Pons (tissue), 1 donor: ENCODE measurements at places on chromosomes 7 and 10.

GRCh38 chr10:944034-944831 lies 12.7 kb upstream of the LARP4B start:
- peak; percentile 44 for DNase-seq

GRCh38 chr7:124813994-124814798 lies 48.6 kb upstream of the GPR37 start:
- DNase-seq = no peak

- DNase-seq = no peak
Observed at GRCh38 chr10:18402853-18403252, 248.5 kb downstream of the NSUN6 start.

DNA sequence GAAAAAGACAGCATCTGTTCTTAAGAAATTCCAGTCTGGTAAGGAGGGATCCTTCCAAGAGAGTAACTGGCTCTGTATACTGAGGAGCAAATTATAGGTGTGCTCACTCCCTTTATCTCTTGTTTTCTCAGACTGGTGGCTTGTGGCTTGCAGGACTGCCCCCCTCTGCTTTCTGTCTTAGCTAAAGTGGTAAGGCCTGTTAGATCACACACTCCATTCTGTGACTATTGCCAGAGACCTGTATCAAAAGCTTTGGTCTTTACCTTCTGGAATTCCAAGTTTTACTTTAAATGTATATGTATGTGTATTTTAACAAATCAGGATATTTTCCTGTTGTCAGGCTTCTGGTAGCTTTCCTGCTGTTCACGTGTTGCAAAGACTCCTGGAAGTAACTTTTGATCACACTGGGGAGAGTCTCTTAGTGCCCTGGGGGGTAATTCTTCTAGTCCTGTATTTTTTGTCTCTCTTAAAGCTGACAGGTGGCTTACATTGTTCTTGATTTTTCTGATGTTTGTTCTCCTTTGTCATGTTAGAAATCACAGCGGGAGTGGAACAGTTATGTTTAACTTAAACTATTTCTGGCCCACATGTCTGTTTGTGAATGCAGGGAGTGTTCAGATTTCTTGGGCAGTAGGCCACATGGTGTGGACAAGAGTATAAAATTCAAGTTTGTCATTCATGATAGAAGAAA lies 99.0 kb downstream of the PLPP4 start:
- DNase-seq = no peak

DNA sequence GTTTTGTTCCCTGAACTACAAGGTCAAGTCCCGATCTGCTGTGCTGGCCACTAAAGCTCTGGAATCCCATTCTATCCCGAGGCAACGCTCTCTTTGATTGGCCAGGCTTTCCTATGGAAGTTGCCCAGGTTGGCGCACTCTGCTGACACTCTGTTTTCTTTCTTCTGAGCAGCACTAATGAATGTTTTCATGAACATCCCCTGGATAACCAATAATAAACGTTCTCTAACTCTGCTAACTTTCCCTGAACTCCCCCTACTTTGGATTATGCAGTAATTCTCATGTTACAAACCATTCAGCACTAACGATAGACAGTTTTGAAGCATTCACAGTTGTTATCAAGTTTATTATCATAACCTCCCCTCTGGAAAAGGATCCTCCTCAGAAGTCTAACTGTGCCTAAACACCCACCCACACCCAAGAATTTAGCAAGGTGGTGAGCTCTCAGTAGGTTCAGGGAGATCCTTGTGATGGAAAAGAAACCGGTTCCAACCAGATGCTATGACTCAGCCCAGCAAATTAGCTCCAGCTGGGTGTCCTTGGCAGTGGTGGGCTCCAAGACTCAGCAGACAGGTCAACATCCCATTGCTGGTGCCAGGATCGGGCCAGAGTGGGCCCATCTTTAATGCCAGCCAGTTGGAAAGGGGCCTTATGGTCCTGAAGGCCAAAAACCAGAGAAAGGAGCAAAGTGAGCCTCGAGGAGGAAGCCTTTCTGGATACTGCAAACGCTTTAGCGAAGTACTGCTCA lies 68.4 kb downstream of the CREB3L2 start:
- no peak for DNase-seq

GRCh38 chr7:156582591-156583123 lies 57.9 kb upstream of the RNF32 start:
- no peak for DNase-seq

DNA sequence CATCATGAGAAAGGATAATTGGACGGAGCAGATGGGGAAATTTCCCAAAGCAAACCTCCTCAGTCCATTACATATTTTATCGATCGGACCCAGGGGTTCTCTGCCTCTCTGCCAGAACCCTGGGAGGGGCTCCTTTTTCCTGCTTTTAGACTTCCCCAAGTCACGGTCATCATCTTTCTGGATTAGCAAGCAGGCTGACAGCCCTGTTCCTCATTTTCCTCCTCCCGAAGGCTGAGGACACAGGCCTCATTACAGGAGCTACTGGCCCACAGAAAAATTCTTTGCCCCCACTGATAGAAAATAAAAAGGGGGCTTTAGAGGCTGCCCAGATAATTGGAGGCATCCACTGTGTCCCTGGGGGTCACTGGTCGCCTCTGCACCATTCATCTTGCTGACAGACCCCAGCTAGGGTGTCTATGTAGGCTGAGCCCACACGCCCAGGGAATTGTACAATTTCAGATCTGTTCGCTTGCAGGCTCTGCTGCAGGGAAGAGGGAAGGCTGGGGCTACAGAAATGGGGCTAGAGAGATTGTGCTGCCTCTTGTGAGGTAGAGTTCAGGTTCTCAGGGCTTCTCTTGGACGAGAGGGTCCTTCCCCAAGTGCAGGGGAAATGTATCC lies 125.7 kb upstream of the SDK1 start:
- DNase-seq = no peak

GRCh38 chr7:437329-438251 lies 82.1 kb downstream of the PDGFA start:
- DNase-seq = no peak

DNA sequence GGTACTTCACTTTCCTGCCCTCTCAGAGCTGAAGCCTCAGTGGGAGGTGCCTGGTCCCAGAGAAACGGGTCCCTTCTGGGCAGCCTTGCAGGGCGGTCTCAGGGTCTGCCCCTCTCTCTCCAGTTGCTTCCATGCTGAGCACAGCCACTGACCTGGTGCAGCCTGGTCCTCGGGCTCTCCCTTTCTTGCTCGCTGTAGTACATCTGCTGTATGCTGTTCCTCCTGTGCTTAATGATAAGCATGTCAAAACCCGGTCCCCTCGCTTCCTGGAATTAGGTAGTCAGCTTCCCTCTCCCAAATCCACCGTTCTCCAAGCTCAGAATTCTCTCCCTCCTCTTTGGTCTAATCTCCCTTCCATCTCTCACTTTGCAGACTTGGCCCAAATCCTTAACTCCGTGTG lies 11.0 kb upstream of the HPS1 start:
- no peak for DNase-seq

- DNase-seq = no peak
Observed at GRCh38 chr7:146417176-146417575, 300.6 kb downstream of the CNTNAP2 start.

GRCh38 chr7:102992938-102993717 lies 80.3 kb downstream of the LRRC17 start:
- DNase-seq = no peak

- no peak for DNase-seq
Observed at GRCh38 chr7:4051696-4052095, 630.4 kb upstream of the FOXK1 start.

DNA sequence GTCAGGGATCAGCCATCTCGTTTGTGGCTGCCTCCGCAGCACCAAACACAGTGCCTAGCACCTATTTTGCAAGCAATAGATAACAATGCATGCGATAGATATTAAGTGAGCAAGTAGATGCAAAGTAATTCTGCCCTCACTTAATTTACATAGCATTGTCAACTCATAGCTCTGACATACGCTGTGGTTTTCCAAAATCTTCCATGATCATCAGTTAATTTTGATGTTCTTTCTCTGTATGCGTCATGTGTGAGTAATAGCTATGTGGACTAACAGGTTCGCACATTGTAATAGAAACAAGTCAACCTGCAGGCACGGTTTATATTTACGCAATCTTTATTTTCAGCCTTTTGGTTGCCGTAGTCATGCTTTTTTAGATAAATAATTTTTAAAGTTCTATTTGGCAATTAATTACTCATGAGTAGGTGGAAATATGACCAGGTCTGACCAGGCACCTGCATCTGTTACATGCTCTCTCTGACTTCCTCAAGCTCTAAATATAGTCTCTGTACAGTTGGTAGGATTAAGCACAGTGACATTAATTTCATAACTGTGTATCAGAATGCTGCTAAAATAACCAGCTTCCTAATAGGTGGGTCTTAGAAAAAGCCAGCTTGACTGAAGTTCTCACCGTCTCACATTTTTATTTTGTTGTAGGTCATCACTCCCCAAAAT lies 13.3 kb downstream of the MAP3K8 start:
- no peak for DNase-seq

DNA sequence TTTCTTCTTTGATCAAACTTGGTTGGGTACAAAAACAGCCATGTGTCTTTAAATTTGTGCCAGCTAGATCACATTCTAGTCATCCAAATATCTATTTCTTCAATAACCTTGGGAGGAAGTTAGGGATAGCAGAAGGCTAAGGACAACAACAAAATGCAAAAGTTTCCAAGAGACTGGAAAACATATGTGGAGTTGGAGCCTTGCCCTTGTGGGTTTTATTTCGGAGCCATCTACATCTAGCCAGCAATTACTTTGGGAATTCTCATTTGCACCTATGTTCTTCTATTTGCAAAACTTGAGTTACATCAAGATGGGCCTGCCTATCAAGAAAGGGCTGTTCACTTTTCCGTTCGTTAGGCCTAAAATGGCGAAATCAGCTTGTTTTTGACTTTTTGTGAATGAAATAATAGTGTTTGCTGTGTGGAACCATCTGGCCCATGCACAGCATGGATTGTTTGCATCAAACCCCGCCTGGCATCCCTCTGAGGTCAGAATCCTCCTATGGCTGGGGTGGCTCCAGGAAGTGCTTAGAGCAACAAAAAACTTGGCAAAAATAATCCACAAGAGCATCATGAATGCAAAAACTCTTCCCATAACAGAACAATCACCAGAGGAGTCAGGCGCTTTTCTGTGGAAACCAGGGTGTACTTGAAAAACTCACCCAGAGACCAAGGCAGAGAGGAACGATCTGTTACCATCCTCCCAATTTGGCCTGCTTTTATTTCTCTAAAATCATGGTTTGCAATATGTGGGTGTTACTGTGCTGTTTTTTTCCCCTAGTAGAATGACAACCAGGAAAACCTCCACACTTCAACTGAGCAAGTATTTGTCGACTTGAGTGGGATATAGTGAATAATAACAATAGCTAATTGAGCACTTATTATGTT lies 36.2 kb upstream of the XPNPEP1 start:
- DNase-seq = no peak
